Heart left ventricle (tissue), 16 donors: ENCODE measurements at places on chromosomes 1 and 21. TPM values are rescaled to one million over a fixed set of nuclear protein-coding genes. Genes with fewer than 3 reads are reported as not detected.

Gene LMX1A
- not detected for polyA plus RNA-seq

Gene MYCL
- 0.53 TPM for polyA plus RNA-seq

Gene CTSE
- polyA plus RNA-seq: not detected

Gene CAMK2N1
- 3.8 TPM for polyA plus RNA-seq

Gene PTPN14
- 8.7 TPM for polyA plus RNA-seq

Gene ZBTB8A
- polyA plus RNA-seq: 1.1 TPM

Gene SPATA1
- 0.19 TPM for polyA plus RNA-seq
